Hindlimb muscle (tissue), 1 donor: ENCODE measurements at places on chromosomes 3 and 15. TPM values are rescaled to one million over a fixed set of nuclear protein-coding genes. Genes with fewer than 3 reads are reported as not detected.
A peak's percentile ranks its signal among the peaks of the same experiment; 100 is the strongest.

DNA sequence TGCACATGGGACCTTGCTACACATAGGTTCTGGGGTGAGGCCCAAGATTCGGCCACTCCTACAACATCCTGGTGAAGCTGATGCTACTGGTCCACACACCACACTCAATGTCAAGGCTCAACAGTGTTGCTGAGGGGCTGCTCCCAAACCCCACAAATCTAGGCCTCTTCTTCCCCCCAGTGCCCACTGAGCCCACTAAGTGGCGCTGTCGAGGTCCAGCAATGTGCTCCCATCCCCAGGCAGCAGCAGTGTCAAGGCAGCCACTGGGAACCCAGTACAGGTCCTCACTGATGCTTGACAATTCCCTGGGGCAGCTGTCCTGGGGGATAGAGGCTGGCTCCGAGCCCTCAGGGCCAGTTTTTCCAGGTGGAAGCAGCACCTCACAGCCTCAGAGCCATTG is 21.5 kb downstream of the SCN5A start:
- no peak for DNase-seq

- peak; percentile 49 for DNase-seq
Measured at GRCh38 chr3:25007974-25008658, 419.9 kb upstream of the RARB start.

The KIAA1143 gene
- 32.0 TPM for polyA plus RNA-seq

The PTPRG gene
- 29.4 TPM for polyA plus RNA-seq

DNA sequence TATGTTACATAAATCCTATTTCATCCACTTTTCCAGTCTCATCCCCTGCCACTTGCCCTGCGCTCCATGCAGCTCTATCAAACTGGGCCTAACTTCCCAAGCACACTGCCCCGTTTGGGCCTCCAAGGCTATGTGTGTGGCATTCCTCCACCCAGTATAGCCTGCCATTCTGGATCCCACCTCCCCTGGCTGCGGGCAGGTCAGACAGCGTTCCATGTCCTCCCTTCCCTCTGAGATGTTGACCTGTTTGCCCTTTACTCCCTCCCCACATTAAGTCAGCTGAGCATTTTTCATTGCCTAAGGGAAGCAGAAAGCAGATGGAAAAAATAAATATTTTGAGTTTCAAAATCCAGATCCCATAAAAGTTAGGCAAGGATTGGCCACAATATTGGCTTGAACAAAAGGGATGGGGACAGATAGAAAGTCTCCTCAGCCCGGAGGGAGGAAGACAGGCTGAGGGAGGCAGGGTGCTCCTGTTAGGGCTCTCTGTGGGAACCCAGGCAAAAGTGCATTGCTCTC is 73.3 kb downstream of the CYP19A1 start:
- no peak for DNase-seq

DNA sequence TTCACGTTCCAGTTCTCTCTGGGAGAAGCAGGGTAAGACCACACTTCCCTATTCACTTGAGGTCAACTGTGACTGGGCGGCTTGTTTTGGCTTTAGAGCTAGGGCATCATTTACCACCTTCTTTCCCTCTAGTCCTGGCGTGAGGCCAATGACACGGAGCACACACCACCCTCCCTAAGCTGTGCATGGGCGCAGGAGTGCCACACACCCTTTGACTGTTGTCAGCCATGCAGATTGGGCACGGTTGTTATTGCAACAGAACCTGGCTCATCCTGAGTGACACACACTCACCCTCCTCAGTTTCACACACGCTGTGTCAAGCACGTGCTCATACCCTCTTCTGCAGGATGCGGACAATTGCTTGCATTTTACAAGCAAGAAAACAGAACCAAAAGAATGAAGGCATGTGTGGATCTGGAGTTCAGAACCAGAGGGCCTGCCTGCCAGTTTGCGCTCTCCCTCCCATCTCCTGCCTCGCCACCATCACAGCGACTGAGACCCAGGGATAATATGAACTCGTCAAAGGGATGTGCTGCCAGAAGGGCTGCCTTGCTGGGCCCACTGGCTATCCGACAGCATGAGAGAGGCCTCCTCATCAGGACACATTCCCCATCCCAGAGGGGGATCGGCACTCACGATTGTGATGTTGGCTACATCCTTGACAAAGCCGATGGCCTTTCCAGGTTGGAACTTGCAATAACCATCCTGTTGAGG is 17.6 kb downstream of the CTSH start:
- DNase-seq, result no peak

The SAMD7 gene
- polyA plus RNA-seq, result not detected

- DNase-seq, result no peak
Measured at GRCh38 chr3:58742239-58742638, 75.7 kb upstream of the FAM3D start.

The PLEKHO2 gene
- polyA plus RNA-seq, result 16.7 TPM

DNA sequence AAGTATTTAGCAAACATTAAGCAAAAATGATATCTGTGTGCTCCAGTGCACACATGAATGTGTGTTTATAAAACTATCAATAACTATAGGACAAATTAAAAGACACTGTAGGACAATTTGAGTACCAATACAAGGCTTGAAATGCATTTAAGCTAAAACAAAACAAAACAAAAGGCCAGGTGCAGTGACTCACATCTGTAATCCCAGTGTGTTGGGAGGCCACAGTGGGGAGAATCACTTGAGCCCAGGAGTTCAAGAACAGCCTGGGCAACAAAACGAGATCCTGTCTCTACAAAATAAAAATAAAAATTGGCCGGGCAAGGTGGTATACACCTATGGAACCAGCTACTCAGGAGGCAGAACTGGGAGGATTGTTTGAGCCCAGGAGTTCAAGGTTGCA is 50.7 kb downstream of the CSNK1G1 start:
- DNase-seq, result no peak

- DNase-seq, result no peak
Measured at GRCh38 chr15:34613301-34613700, 29.9 kb upstream of the GOLGA8B start.

- no peak for DNase-seq
Measured at GRCh38 chr15:88872106-88872505, 23.2 kb downstream of the HAPLN3 start.

The REC114 gene
- 0.23 TPM for polyA plus RNA-seq

DNA sequence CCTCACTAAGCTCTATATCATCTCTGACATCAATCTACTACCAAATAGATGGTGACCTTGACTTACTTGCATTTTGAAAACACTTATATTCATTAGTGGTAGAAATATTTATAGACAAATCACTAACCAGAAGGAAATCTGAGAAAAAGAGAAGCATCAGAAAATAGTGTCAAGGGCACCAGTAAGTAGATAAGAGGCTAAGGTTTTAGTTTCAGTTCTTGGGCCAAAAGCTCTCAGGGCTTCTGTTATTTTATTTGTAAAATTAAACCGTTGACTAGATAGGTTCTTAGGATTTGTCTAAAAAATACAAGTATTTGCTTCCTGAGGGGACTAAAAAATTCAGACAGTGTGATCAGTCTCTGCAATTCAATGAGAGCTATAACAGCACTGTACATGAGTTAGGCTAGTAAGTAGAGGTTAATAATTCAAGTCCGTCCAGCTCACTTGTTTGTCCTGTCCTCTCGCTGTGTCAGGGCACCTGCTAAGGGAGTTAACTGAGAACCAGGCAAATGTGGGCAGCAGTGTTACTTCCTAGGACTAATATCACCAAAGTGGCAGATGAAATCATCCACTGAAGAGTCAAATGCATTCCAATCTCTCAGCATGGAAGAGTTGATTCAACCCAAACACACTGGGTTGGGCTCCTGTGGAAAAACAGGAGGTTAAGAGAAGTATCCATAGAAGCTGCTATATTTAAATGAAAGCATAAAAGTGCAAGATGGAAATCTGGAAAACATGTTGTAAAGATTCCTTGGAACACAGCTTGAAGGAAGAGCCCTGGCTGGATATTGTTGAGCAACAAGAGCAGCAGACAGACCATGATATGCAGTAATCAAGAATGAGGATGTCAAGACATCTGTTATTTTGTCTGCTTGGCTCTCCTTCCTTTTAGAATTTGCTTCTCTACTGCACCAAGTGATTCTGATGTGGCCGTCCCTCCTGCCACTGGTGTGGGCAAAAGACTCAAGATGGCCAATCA is 134.9 kb upstream of the ZBTB20 start:
- no peak for DNase-seq

The FGF7 gene
- 24.1 TPM for polyA plus RNA-seq

The RGMA gene
- 101 TPM for polyA plus RNA-seq

DNA sequence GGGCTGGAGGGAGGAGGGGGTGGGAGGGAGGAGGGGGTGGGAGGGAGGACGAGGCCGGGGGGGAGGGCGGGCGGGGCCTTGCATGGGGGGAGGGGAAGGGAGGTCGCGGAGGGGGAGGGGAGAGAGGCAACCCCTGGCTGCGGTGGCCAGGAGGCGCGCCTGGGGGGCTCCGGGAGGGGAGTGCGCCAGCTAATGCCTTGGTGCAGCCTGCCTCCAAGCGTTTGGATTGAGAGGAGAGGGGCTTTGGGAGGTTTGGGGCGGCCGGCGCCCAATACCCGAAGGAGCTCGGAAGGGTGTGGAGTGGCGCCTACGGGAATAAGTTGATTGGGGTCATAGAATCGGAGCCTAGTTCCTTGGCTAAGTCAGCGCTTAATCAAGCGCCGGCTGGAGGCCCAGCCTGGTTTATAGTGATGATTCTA is 557 bp downstream of the TFG start:
- DNase-seq, result peak; percentile 37

The NR2F2 gene
- 64.7 TPM for polyA plus RNA-seq

- no peak for DNase-seq
Measured at GRCh38 chr15:39513936-39514335, 66.9 kb upstream of the THBS1 start.

The GP9 gene
- polyA plus RNA-seq, result 0.30 TPM

- DNase-seq, result no peak
Measured at GRCh38 chr3:190941694-190942260, 79.3 kb upstream of the GMNC start.

GRCh38 chr15:41990243-41990605 is 17.9 kb upstream of the EHD4 start:
- no peak for DNase-seq

The HYAL3 gene
- polyA plus RNA-seq, result 1.3 TPM

GRCh38 chr15:100769043-100769974 is 110.3 kb upstream of the ALDH1A3 start:
- DNase-seq, result no peak

DNA sequence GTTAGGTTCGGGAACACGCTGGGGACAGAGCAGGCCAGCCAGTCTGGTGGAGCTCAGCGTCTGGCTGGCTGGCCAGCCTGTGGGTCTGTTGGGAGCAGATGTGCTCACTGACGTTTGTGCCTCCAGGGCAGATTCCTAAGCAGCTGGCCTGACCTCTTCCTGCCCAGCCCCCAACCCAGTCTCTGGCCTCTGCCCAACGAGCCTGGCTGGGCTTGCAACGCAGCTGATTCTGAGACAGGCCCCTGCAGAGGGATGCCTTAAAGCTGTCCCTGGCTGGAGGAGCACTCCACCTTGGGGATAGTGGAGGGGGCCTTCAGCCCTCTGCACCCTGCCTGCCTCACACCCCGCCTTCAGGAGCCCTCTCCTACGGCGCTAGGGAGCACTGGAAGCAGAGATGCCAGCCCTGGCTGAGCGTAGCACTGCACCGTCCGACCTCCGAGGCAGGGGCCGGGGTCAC is 46.0 kb downstream of the KLF13 start:
- peak; percentile 59 for DNase-seq

- no peak for DNase-seq
Measured at GRCh38 chr3:70703305-70704102, 391.1 kb upstream of the MDFIC2 start.
